NCI-H1417 treated with DMSO at 0.1 percent for 48 hours (cell line): ENCODE measurements at places on chromosomes 13 and 19.

GRCh38 chr13:99752373-99752772 lies 219.2 kb downstream of the ZIC5 start:
- DNase-seq = no peak

- no peak for DNase-seq
These were observed 1684.2 kb upstream of the SLC10A2 start for GRCh38 chr13:104750377-104750776.

DNA sequence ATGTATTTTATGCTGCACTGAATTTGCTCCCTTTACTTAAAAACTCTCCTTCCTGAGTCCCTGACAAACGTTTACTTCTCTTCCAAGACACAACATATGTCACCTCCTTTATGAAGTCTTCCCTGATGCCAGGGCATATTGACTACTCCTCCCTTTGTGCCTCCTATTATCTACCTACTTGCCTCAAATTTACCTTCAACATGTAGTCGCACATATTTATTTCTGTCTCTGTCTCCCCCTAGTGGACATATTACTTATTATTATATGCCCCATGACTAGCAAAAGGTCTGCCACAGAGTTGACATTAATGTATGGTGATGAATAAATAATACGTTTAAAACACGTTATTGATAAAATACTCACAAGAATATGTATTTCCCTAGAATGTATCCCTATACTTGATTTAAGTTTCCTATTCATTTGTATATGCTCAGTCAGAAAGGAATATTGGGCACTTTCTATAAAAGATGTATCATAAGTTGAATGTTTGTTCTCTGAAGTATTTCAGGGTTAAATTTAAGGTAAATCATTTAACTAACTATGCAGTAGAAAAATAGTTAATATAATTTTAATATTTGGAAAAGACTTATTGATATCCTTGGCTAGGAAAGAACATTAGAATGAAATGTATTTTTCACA lies 250.3 kb upstream of the ATXN8OS start:
- DNase-seq = peak; percentile 65

- DNase-seq = no peak
These were observed 614.5 kb downstream of the TBC1D4 start for GRCh38 chr13:74867460-74867859.

DNA sequence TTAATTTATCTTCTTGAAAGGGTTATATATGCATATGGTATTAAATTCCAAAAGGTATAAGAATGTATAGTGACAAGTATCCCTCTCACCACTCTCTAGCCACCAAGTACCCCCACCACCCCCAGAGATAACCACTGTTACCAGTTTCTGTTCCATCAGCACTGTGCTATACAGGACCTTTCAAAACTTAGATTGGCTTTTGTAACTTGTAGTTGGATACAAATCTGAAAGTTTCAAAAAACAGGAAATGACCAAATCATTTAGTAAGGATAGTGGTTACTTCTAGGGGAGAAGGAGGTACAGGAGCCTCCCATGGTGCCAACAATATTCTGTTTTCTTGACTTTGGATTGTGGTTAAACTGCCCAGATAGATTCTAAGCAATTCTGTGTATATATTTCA lies 56.7 kb downstream of the AKAP11 start:
- no peak for DNase-seq

DNA sequence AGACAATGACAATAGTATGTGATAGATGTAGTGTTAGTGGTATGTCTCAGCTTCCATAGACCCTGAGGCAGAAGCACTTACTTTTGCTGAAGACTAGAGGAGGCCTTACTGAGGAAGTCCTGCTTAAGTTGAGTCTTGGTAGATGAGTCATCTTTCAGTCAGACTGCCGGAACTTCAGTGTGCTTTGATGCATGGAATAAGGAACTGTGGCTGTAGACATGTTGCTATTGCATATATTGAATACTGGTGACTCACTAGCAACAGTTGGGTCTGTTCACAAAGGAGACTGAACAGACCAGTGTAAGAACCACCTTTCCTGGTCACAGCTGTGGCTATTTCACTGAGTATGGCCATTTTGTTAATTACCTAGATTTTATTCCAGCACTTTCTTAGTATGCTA lies 1000.6 kb downstream of the OLFM4 start:
- DNase-seq = no peak

DNA sequence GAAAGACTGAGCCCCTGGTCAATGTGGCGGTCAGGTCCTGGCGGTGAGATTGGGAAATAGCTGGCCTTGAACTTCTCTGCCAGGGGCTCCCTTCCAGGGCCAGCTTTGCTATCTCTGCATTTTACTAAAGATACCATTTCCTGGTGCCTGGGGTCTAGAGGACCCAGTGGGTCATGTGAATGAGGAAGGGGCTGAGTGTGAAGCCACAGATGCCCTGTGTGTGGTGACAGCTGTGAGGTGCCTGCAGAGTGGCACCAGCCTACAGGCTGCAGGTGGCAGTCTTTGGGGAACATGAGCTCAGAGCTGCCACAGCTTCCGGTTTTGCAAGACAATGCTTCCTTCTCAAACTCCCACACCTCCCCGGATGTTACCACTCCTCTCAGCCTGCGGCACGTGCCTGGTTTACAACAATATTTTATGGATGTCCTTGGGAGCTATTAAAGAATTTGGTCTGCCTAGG lies 5.2 kb upstream of the MLNR start:
- DNase-seq = no peak

- DNase-seq = no peak
These were observed 58.0 kb upstream of the IRS2 start for GRCh38 chr13:109844396-109844795.

- DNase-seq = no peak
These were observed 29.9 kb downstream of the GPR42 start for GRCh38 chr19:35400773-35401100.

- no peak for DNase-seq
These were observed 140.0 kb downstream of the FGF14 start for GRCh38 chr13:102261809-102262208.

DNA sequence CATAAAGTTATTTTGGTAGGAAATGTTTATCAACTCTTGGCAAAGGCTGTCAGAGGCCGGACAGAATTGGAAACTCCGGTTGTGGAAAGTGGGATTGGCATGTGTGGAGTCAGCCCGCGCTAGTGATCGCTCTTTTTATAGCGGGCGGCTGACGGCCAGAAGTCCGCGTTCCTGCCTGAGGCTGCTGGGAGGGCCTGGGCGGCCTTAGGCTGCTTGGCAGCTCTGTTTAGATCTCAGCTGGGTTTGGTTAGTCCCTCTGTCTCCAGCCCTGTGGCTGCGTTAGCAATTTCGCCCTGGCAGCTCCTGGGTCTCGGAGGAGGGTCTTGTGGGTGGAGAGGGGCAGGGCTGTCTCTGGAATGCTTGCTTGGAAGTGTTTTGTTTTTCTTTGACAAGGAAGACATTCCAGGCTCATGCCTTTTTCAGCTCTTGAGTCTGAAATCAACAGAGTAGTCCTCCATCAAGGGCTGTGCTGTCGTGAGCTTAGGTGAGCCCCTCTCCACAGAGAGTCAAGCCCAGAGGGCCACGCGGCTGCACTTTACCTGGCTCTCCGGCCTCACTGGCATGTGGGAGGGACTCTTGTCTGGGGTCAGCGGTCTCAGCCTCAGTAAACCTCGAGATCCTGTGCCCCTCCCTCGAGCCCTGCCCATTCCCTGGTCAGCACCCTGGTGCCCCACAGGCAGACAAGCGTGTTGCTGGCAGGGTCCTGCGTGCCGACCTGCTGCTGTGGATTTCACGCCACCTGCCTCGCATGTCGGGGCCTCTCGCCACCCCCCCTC lies 22.5 kb downstream of the DOT1L start:
- no peak for DNase-seq

DNA sequence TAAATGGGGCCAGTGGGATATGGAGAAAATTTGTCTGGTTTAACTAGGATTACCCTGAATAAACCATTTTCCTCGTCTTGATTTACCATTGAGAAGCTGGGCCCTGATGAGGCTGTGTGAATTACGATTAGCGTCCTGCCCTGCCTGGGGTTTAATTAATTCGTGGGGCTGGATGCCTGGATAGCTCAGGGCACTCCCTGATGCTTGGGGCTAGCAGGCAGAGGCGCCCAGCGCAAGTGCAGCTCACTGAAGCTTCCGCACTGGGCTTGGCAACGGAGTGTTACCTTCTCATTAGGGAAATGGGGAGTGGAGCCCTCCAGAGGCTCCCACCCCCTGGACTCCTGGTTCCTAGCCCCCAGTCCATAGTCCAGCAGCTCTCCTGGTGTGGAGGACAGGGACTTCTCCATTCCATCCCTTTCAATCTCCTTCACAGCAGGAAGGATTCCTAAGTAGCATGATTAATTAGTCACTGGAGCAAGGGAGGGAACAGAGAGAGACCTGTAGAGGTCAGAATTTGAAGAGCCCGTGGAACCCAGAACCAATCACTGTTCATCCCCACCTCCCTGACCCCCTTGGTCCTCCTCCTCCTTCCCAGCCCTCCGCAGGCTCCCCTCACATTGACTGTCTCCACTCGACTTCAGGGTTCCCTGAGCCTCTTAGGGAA lies 107.2 kb downstream of the UQCRFS1 start:
- no peak for DNase-seq

- DNase-seq = no peak
These were observed 2.4 kb downstream of the BLOC1S3 start for GRCh38 chr19:45180936-45181335.

DNA sequence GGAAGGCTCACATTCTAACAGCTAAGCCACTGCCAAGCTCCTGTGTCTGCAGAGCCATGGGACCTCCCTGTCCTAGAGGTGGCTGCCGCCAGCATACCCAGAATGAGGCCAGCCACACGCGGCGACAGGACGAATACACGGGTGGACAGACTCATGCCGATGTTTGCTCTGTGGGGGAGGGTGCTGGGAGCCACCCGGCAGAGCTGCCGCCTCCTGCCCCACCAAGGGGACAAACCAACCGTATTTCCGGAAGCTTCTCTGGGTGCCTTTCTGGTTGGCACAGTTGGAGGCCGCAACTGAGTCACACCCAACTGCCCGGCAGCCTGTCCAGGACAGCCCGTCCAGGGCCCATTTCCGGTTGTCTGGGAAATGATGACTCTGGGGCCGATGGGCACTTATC lies 20.3 kb downstream of the C13orf46 start:
- no peak for DNase-seq

DNA sequence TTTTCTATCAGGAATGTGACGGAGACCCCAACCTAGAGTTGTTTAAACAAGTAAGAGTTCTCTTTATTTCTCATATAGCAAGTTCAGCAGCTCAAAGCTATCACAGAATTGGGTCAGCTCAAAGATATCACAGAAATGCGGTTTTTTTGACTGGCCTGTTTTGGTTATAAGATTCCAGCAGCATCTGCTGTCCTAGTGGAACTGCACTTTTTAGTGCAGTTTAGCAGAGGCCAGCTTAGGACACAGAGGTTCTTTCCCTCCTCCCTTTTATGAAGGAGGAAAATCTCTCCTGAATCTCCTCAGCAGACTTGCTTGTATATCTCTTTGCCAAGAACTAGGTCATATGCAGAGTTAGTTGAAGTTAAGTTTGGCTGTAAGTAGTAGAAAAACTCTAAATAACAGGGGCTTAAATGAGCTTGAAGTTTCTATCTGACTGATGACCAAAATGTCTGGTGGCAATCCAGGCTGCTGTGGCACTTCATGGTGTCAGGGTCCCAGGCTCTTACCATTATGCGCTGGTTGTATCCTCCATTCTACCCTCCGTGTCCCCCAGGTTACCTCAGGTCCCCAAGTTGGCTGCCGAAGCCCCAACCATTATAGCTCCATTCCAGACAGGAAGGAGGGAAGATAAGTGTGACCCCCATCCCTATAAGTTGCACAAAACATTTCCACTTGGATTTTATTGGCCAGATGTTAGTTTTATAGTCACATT lies 6.6 kb downstream of the PPP2R1A start:
- DNase-seq = no peak

DNA sequence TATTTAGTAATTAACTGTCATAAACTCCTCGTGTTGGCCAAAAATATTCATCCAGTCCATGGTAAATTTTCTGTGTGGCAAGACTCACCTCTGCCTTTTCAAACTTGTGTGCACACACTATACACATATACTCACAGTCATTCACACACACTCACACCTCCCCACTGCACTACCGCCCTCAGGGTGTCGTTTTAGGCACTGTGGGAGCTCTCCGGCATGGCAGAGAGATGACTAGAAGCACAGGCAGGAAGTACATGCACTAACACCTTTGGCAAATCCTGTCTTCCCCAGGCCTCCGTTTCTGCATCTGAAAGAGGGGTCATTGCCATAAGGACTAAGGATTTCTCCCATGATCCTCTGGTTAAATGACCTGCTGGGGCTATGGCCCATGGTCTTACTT lies 62.6 kb upstream of the FARP1 start:
- no peak for DNase-seq

DNA sequence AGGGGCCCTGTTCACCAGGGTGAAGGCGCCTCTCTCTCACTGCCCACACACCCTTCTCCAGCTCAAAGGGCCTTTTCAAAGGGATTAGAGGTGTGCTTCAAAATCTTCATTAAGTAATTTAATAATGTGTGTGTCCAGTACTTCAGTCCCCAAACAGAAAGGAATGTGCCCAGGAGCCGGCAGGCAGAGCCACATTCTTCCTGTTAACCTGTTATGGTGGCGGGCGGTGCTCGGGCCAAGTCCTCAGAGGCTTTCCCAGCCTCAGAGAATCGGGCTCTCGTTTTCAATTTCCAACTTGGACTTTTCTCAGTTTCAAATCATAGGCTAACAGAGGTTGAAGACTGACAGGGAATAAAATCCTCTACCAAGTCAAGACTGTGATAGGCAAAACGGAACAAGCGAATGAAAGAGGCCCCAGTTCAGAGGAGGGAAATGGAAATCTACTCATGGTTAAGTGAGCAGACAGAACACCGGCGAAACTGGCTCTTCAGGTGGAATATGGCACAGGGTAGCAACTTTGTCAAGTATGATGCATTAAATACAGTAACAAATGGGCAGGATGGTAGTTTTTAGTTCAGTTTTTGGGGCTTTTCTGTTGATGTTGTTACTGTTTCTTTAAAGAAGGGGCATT lies 68.6 kb downstream of the FOXO1 start:
- no peak for DNase-seq

DNA sequence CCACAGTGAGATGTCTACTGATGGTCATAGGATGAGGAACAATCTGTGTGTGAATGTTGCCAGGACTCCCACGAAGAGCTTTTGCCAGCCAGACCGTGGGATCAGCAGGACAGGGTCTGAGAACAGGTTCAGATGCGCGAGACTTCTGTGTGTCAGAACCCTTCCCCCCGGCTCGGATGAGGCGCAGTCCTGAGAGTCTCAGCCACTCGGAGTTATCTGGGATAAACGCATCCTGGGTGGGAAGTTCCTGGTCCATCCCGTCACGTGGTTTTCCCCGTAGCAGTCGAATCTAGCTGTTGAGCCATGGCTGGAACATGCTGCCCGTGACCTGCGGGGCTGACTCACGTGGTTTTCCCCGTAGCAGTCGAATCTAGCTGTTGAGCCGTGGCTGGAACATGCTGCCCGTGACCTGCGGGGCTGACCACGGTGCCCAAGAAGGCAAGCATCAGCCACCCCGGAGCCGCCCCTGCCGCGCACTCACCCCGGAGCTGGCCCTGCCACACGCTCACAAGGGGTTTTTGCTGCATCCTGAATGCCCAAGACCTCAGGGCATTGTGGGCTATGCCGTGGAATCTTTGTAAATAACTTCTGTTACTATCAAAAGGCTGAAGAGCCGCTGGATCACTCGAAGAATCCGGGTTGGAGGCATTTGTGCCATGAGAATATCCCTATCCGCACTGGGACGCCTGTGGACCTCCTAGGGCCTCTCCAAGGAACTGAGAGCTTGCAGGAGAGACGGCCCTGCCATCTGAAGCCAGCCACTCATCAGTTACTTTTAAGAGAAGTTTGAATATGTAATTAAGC lies 130.8 kb upstream of the MCF2L start:
- DNase-seq = no peak

- no peak for DNase-seq
These were observed 68.5 kb upstream of the GPR183 start for GRCh38 chr13:99375738-99376080.
